ENCODE measurements at places on chromosomes 12 and 14.

DNA sequence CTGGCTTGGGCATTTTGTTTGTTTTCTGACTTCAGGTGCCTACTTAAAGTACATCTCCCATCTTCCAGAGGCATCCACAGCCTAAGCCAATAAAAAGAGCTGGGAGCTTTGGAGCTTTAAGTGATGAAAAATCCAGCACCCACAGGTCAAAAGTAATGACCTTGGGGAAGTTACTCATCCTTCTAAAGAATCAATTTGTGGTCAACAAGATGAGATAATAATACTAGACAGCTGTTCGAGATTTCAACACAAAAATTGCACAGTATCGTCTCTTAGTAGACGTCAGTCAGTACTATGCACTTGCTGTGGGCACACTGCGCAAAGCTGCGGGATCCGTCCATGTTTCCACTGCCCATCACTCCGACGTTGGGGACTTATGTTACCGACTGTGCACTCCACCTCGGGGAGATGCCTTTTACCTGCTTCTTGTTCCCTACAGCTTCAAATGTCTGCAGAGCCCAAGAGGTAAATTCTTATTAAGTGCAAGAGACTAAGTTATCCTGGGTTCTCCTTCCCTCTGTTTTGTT lies 1.3 kb downstream of the ST8SIA1 start:
- no peak for DNase-seq

DNA sequence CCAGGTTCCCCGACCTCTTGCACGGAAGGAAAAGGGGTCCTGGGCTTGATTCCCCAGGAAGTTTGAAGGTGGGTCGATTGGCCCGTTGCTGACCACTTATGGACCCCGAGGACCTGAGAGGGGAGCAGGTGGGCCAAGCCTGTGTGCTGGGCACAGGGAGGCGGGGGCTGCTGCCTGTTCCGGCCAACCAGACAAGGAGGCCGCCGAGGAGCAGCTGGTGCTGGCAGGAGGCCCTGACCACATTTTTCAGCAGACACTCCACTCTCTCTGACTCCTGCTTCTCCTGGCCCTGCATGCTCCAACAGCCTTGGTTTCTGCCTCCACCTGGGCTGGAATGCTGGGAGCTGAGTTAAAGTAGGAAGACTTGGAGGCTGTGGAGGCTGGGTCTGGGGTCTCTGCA lies 42.8 kb downstream of the NOS1 start:
- no peak for DNase-seq

GRCh38 chr12:127519779-127520178 lies 747.2 kb upstream of the TMEM132C start:
- DNase-seq: no peak

DNA sequence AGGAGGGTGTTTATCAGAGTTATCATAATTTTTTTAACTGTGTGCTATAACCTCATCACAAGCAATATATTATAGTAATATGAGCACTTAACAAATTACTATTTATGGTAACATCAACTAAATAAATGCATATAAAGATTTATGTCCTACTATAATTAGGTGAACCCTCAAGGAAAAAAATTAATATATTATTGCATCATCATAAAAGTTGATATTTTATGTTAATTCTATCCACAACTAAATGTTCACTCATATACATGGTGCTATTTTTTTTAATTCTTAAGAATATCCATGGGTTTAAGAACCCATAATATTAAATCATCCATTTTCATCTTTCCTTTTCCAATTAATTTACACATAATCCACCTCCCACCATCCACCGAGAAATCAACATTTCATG lies 506.0 kb upstream of the USP15 start:
- DNase-seq: no peak

GRCh38 chr12:131333621-131334440 lies 377.1 kb upstream of the SFSWAP start:
- no peak for DNase-seq

DNA sequence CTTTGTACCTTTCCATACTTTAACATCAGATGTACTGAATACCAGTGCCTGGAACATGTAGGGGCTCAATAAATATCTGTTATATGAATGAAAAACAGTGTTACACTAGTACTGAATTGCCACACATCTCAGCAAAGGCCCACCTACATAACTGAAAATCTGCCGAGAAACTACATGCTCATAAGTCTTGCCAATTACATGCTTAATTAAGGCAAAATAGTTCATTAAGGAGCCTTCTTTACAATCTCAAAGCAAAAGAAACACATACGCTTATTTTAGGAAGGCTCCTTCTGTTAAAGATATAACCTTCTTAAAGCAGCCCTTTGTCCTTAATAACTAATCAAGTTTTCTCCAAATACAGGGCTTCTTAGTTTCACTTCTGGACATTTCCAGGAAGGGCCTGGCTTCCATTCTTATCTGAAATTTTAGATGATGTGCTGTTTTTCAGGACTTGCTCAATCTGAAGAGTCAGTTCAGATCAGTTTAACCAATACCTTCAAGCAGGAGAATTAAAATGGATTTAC lies 11.5 kb downstream of the LIMA1 start:
- no peak for DNase-seq

- DNase-seq: no peak
Observed at GRCh38 chr12:54299515-54300224, 1.1 kb downstream of the NFE2 start.

DNA sequence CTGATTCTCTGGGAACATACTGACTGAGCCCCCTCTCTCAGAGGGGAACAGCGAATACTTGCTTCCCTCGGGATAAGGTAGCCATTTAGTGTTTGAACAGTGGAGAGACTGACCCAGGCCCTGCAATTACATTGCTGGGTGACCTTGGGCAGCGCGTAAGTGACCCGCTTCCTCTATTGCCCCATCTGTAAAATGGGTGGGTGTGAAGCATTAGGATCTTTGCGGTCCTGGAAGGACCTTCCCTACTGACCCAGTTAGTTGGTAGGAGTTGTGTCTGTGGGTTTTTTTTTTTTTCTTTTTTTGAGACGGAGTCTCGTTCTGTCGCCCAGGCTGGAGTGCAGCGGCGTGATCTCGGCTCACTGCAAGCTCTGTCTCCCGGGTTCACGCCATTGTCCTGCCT lies 1.2 kb upstream of the KMT5A start:
- DNase-seq: no peak

DNA sequence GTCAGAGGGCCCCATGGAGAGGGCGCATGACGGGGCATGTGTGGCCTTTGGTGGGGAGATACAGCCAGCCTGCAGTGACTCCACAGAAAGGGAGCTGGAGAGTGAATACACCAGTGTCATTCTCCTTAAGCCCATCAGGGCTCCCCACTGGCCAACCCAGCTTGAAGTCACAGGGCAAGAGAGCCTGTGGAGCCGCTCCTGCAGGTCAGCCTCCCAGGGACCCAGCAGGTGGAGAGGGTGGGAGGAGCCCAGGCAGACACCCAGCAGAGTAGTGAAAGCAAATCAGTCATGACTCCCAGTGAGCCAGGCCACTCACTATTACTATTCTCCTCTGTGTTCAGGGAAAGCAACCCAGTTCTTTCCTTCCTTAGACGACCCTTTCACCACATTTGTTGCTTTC lies 110.0 kb upstream of the CPM start:
- DNase-seq: no peak

DNA sequence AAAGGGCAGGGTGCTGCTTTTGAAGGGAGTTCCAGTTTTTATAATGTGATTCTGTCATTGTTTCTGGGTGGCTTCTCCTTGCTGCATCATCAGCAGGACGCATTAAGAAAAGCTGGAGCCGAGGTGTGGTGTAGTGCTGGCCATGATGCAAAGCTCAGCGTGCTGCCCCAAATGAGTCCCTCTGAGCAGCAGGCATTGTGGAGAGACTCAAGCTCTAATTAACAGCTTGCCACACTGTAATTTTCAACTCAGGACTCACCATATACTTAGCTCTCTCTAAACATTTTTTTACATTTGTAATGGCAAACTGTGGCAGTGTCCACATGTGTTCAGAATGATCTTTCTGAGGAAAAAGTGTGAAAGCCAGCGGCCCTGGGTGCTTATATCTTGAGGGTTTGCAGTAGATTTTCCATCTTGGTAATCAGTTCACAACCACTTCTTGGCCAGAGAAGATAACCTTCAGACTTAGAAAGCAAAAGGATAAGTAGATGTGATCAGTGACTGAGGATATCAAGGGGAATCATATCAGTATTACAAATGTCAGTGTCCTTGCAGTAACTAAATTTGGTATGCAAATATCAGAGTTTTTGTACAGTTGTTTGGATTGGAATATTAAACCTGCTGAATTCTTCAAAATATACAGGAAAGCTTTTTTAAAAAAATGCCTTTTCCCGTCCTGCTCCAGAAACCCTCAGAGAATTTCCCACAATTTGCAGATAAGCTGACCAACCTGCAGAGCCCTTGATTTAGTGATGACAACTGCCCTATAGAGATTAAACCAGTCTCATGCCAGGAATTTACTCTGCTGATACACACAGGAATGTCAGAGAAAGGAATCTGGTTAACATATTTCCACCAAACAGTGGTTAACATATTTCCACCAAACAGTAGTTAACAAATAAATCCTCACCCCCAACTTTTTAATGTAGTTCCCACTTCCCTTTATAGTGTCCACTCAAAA lies 63.6 kb downstream of the DAAM1 start:
- no peak for DNase-seq

DNA sequence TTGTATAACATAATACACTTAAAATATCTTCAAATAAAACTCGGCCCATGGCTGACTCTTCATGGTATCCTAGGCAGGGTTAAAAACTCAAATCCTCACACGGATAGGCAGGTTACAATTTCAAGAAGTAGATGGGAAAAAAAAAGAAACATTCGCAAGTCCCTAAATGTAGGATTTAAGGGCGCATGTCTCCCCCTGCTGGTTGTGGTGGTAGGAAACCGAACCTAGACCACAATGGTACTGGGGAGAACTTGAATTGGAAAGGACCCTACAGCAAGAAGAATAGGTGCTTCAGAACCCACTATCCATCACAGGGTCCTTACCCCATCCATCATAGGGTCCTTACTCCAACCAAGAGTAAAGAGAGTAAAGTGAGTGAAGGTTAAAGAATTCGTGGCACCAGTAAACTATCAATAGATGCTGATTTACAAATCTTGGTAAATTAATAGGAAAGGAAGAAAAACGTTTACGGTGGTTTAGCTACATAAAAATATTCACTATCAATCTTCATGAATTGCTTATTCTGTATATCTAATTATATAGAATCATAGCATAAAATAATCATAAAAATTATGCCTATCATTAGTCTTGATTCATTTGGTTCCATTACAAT lies 3.3 kb upstream of the CIPC start:
- DNase-seq: peak; percentile 63

Measured in NCI-H187 treated with DMSO at 0.1 percent for 48 hours (cell line).